ENCODE measurements at places on chromosomes 4 and X.

GRCh38 chrX:97102938-97103337, 219.2 kb downstream of the RPA4 start:
- no peak for DNase-seq

- peak; percentile 89 for DNase-seq
Measured at GRCh38 chrX:155334486-155335336, at the start of gene CLIC2. Gene CLIC2, minus strand, starts transcription at chrX:155334614. Its CDS starts 187 bp downstream, at chrX:155334427.

GRCh38 chr4:184328022-184328736, 110.5 kb upstream of the ENPP6 start:
- no peak for DNase-seq

GRCh38 chr4:80610845-80611677, 275.5 kb downstream of the CFAP299 start:
- peak; percentile 82 for DNase-seq

- DNase-seq: no peak
Measured at GRCh38 chr4:139453041-139453370, 915 bp upstream of the RAB33B start.

GRCh38 chrX:85815203-85815751, 232.1 kb downstream of the CHM start:
- no peak for DNase-seq

GRCh38 chrX:3768881-3769280, 55.4 kb upstream of the PRKX start:
- DNase-seq: no peak

GRCh38 chr4:94741304-94741703, 16.5 kb upstream of the BMPR1B start:
- DNase-seq: no peak

DNA sequence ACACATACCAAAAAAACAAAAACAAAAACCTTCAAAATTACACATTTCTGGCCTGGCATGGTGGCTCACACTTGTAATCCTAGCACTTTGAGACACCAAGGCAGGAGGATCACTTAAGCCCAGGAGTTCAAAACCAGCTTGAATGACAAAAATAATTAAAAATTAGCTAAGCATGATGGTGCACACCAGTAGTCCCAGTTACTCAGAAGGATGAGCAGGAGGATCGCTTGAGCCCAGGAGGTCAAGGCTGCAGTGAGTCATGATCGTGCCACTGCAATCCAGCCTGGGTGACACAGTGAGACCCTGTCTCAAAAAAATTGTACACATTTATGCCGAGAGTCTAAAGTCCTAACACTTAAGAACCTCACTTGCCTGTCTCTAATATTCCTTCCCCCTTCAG, 18.3 kb downstream of the SLC39A8 start:
- DNase-seq: no peak

DNA sequence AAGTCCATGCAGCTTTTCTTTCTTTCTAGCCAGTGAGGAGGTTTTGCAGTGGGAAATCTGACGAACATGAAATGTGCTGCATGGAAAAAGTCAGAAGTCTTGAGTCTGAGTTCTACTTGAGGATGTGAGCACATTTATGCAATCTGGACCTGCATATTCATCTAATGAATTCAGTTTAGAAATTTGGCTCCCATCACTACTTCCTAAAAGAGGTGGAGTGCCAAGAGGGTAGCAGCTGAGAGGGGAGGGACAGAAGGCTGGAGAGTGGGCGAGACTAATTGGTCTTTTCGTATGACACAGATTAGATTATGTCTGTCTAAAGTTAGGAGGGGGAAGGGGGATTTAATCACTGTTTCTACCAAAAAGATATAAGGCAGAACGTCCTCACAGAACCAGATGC, 535.9 kb downstream of the IQCM start:
- no peak for DNase-seq

- DNase-seq: no peak
Measured at GRCh38 chr4:92599044-92599443, 295.3 kb downstream of the GRID2 start.

GRCh38 chr4:16545656-16546055, 319.4 kb upstream of the TAPT1 start:
- DNase-seq: no peak

GRCh38 chr4:2637956-2638552, 101.6 kb downstream of the FAM193A start:
- no peak for DNase-seq

GRCh38 chr4:84035568-84035967, 463.5 kb downstream of the NKX6-1 start:
- no peak for DNase-seq

DNA sequence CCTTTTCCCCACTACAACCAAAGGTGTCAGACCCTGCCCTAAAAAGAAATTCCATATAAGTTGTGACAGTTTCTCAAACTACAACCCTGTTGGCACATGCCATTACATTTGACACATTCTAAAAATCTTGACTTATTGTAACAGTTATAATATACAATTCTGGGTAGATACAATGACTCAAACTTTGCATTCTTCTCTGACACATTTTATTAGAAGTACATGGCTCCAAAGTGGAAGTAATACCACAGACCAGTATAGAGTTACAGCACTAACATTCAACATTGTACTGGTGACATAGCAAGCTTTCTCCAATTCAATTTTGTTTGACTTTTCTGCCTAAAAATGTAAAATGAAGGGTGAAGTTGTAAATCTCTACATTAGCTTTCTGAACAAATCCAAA, 196.6 kb upstream of the ETNPPL start:
- DNase-seq: peak; percentile 74

DNA sequence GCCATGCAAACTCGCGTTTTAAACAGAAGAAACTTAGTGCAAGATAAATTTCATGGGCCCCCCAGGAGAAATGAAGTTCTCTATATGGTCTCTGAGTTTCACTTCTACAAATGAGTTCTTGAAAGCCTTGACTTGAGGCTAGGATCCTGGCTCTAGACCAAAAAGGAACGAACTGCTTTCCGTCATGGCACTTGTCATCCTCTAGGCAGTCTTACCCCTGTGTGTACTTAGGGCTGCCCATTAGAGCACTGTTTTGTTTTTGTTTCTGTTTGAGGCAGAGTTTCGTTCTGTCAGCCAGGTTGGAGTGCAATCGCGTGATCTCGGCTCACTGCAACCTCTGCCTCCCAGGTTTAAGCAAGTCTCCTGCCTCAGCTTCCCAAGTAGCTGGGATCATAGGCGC, 29.0 kb downstream of the RNF4 start:
- no peak for DNase-seq

DNA sequence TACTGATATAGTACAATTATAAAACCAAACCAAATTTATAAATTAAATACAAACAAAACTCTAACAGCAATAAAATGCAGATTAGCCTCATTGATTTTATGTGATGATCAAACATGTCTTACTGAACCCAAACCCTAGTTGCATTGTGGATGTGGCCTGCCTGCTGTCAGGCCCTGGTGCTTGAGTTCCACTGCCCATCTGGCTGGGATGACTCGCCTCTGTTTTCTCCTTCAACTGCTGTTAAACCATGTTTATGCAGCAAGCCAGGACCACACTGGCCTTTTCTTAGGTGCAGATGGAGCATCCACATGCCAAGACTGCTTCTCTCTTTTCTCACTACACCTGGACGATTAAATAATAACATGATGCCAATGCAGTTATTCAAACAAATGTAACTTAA, 22.6 kb downstream of the NAP1L5 start:
- DNase-seq: peak; percentile 51

GRCh38 chrX:77434962-77435361, 12.2 kb upstream of the FGF16 start:
- DNase-seq: no peak

DNA sequence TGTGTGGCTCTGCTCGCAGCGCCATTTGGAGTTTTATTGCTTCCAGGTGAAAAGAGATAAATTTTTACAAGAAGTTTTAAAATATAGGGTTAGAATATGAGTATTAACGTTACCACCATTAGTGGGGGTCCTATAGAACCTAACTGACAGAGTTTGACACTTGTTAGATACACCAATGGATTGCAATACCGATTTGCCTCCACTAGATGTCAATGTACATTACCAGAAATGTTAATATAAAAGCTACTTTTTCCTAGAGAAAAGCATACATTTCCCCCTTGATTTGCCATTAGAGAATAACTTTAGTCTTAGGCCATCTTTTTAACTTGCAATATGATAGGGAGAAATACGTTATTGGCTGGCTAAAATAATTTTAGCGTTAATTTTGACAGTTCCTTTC, 108.4 kb downstream of the LINC00632 start:
- DNase-seq: peak; percentile 21

DNA sequence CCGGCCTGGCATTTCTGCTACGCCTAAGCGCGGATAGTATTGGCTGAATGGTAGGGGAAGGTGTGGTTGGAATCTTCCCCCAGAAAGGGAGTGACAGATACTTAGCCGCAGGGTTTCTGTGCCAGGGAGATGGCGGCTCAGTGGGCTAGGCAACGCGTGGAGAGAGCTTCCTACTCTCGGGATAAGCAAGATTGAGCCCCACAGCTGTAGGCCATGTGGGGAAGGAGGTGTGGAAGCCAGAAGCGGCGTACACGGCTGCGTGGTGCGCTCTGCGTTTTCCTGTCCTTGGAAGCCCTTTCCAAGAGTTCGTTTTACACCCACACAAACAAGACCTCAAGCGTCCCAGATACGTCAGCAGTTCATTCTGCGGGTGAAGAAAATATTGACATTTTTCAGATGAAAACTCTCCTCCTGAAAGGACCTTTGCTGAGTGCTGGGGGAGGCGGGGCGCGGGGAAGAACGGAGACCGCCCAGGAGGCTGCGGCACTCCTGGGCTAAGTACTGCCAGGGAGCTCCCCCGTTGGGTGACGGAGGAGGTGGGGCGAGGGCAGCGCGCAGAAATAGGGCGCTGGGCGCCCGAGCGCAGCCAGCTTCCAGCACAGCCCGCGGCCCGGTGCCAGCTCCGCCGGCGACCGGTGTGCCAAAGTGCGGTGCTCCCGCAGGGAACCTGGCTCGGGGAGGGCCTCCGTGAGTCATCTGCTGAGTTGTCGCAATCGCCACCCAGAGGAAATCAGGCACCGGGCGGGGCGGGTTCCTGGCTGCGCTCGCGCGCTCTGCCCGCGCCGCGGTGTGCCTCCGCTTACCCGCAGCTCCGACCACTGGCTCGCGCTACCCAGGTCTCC, at the start of gene GPAT3:
Gene GPAT3, plus strand, starts transcription at position 589 of the 842 bp plus-strand sequence. CDS start 515 bp downstream, outside the sequence.
- DNase-seq: peak; percentile 40

GRCh38 chrX:136754651-136755050, 26.1 kb downstream of the ARHGEF6 start:
- DNase-seq: peak; percentile 62

GRCh38 chrX:145865082-145865481, 47.5 kb downstream of the SLITRK2 start:
- DNase-seq: no peak

GRCh38 chr4:54800831-54801530, 143.2 kb downstream of the KIT start:
- no peak for DNase-seq

DNA sequence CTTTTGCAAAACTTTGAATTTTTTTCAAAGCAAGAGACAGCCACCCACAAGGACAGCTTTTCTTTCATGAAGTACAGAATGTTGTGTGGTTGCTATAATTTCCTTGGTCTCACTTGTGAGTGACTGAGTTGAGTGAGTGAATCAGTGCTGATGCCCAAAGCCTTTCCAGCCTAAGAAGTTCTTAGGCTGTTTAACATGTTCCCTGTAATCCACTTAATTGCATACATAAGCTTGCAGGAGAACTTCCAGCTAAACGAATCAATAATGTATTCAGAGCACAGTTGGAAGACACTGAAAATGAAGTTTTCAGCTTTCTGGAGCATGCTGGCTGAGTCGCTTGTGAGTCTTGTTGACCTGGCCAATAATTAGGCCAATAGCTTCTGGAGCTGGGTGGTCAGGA, 42.0 kb upstream of the GK2 start:
- no peak for DNase-seq

- DNase-seq: no peak
Measured at GRCh38 chrX:40582811-40583210, 2.0 kb downstream of the ATP6AP2 start.

- DNase-seq: peak; percentile 41
Measured at GRCh38 chr4:153346563-153346962, 2.1 kb downstream of the MND1 start.

- DNase-seq: no peak
Measured at GRCh38 chr4:96407225-96407624, 567.3 kb downstream of the PDHA2 start.

DNA sequence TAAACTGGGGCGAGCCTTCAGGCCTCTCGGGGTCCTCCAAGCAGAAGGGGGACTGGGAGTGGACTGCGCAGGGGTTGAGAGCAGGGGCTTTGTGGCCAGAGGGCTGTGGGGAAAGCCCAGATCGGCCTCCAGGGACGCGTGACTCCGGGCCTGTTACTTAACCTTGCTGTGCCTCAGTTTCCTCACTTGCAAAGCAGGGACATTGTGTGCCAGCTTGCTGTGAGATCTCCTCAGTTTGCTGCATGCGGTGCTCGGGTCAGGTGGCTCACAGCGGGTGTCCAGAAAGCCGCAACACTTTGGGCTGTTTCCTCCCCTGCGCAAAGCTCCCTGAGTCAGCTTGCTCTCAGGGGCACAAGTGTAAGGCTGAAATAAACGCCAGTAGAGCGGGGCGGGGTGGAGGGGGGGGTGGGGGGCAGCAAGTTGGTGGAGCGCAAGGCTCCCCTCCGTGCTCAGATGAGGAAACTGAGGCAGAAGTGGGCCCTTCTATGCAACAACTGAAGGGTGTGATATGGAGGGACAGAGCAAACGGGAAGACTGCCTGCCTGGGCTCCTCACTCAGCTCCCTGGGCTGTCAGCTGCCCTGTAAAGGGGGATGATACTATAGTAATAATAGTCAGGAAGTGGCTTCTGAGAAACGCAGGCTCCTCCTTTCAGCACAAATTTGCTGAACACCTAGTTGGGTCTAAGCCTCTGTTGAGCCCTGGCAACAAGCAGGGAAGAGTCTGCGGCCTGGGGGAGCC, 101.0 kb downstream of the HMX1 start:
- DNase-seq: no peak

DNA sequence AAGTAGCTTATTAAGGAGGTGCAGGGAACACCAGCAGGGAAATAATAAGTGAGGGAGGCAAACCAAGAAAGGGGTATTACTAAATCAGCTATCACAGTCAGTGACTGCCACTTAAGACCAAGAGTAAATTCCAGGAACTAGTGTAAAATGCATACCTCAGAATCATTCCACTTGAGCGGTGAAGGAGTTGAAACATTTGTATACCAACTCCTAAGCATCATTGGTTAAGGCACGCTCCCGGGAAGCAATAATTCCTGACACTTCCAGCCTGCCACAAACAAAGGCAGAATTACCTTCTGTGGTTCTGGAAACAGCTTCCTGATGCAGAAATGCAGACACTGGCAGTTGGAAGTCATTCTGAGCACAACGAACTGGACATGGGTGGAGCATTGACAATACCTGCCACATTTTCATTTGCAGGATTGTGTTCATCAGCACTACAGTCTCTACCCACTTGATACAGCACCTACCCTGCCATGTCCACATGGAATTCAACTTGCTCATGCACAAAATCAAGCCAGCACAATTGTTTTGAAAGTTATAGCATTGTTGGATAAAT, 82.1 kb downstream of the PPP1R2C start:
- no peak for DNase-seq

GRCh38 chr4:100391863-100392262, 126.0 kb downstream of the EMCN start:
- DNase-seq: peak; percentile 85

- DNase-seq: peak; percentile 41
Measured at GRCh38 chr4:142098900-142099545, 462.6 kb downstream of the IL15 start.

Data from fibroblast of upper back skin (primary cell).